ENCODE measurements at places on chromosomes 4 and X.

DNA sequence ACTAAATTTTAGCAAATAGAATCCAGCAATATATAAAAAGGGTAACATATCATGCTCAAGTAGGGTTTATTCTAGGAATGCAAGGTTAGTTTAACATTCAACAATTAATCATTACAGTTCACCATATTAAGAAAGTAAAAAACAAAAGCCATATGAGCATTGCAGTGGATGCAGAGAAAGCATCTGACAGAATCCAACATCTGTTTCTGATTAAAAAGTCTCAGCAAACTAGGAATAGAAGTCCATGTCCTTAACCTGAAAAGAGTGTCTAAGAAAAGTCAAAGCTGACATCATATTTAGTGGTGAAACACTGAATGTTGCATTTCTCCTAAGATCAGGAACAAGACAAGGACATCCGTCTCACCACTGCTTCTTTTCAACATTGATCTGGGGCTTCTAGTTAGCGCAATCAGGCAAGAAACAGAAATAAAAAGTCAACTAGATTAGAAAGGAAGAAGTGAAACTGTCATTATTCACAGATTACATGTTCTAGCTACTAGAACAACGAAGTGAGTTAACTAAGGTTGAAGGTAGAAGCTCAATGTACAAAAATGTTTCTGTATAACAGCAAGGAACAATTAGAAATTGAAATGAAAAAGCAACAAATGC, 49.3 kb downstream of the MRPL1 start:
- no peak for DNase-seq

- no peak for DNase-seq
Observed at GRCh38 chr4:26583538-26583864, 383 bp upstream of the TBC1D19 start.

DNA sequence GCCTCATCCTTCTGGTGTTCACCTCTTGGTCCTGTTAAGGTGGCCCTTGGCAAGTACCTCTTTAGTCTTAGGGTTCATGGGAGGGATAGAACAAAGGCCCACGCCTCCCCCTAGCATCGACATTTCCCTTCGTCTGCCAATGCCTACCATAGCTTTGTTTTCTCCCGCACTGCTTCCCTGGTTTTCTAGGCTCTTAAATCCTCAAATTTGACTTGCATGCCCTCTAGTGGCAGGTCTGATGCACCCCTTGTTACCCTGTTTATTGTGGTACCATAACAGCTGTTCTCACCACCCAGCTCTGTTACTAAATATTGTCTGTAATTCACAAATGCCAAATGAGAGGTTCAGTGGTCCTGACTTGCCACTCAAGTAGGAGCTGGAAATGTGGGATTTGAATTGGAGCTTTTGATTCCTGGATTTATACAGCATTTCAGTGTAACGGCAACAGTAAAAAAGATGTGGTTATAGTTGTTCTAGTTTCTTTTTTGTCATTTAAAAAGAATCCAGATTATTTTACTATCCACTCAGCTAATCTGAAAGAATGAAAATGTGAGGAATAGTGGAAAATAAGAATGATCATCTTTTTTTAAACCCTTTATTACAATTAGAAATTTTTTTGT, 100.1 kb downstream of the REPS2 start:
- DNase-seq = peak; percentile 80

- no peak for DNase-seq
Observed at GRCh38 chrX:69076088-69076487, 89.2 kb downstream of the PJA1 start.

- DNase-seq = peak; percentile 36
Observed at GRCh38 chr4:47641755-47642154, 156.7 kb downstream of the ATP10D start.

DNA sequence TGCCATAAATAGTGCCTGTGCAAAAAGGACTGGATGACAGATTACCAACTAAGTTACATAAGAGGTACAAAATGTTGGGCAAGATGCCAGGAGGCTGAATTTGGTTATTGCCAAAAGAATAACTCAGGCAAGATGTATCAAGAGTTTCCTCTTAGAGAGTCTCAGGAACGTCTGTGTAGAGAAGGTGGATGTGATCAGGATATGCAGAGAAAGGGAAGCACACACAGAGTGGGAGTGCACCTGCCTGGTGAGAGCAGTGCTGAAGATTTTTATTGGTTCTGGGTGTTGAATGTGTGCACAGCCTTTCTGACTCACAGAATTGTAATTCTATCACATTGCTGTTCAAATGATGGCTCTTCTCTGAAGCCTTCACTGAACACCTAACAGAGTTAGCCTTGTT, 156.8 kb upstream of the HS3ST1 start:
- DNase-seq = no peak

GRCh38 chr4:186265683-186266652, at the start of gene F11:
F11 (plus strand) TSS chr4:186266189; CDS start chr4:186267137, 948 bp downstream.
- peak; percentile 2 for DNase-seq

- no peak for DNase-seq
Observed at GRCh38 chrX:22616867-22617266, 344.2 kb downstream of the CBLL2 start.

- DNase-seq = no peak
Observed at GRCh38 chr4:112083587-112084347, 61.5 kb upstream of the FAM241A start.

DNA sequence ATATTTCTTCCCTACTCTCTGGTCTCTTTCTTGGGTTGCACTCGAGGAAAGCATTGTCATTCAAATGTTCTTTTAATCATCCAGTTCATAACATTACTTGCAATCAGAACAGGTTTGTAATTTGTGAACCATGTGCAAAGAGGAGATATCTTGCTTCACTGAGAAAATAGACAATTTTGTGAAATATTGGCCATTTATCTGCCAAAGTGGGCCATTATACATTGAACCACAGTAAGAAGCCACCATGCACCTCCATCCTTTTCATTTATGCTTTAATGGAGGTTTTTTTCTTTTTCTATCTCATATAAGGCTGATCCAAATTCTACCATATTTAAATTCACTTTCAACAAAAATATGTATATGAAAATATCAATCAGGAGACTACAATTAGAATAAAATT, 335.3 kb upstream of the AADAT start:
- DNase-seq = no peak

DNA sequence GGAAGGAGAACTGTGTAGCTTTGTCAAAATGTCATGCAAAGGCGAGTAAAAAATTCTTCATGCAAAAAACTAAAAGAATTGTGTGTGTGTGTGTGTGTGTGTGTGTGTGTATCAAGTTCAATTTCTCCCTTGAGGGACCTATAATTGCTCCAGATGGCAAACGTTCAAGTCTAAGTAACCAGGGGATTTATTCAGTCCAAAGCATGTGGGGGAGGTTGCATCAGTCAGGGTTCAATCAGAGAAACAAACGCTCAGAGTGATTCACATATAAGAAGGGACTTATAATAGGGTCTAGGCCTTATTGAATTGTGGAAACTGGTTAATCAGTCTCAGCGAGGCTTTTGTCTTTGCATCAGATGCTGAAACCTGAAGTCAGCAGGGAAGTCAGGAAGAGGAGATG, 5.0 kb downstream of the DCAF8L1 start:
- DNase-seq = peak; percentile 26

- DNase-seq = no peak
Observed at GRCh38 chrX:131725001-131725654, 181.3 kb downstream of the OR13H1 start.

GRCh38 chr4:26217481-26217880, 103.3 kb upstream of the RBPJ start:
- DNase-seq = peak; percentile 67

DNA sequence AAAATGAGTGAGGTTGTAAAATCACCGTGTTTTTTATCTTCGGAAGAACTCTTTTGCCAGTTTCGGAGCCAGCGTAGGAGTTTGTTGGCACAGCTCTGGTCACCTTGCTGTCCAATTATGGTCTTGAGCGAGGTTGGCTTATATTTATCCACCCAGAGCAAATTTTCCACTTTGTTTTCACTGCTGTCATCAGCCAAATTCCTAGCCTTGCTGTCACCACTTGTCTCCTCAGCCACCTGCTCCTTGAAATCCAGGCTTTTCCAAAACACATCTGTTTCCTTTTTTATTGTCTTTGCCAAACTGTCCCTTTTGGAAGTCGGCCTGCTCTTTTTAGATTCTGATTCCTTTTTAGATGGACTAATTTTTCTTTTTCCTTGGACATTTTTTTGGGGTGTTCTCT, 57.6 kb downstream of the RFC1 start:
- DNase-seq = peak; percentile 83

DNA sequence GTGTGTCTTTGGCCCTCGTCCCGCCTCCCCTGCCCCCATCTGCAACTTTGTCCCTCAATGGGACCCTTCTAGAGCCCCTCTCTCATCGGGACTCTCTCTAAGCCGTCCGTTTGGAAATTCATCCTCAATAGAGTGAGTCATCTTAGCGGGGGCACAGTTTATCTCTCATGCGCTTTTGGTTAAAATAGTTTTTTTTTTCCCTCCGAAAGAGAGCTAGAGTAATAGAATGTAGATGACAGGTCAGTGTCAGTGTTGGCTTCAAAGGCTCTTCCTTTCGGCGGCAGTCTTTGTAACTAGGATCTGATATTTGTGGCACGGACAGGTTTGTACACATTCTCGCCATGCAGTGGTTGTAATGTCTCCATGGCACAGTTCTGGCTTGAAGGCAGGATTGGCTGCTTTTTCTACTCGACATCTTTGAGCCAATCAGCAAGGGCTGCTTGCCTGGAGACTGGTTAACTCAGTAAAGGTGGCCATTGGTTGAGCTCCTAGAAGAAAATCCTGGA, 989 bp downstream of the N4BP2 start:
- peak; percentile 97 for DNase-seq

GRCh38 chrX:78024349-78025059, 55.1 kb upstream of the PGAM4 start:
- no peak for DNase-seq

DNA sequence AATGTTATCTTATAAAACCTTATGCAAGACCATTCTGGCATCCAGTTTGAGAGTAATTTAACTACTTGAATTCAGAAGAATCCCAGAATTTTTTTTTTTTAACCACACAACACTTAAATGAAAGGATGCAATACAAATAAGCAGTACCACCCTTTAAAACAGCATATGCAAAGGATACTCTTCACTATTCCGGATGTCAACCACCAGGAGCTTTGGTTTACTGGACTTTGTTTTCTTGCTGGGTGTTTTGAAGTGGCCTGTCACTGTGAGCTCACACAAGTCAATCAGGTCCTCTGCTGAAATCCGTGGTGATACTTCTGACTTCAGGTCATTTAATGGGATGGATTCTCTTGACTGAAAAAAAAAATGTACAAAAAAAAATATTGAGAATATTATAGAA, 200.0 kb downstream of the TBCK start:
- DNase-seq = no peak

GRCh38 chrX:39309018-39309635, 507.9 kb downstream of the MID1IP1 start:
- no peak for DNase-seq

DNA sequence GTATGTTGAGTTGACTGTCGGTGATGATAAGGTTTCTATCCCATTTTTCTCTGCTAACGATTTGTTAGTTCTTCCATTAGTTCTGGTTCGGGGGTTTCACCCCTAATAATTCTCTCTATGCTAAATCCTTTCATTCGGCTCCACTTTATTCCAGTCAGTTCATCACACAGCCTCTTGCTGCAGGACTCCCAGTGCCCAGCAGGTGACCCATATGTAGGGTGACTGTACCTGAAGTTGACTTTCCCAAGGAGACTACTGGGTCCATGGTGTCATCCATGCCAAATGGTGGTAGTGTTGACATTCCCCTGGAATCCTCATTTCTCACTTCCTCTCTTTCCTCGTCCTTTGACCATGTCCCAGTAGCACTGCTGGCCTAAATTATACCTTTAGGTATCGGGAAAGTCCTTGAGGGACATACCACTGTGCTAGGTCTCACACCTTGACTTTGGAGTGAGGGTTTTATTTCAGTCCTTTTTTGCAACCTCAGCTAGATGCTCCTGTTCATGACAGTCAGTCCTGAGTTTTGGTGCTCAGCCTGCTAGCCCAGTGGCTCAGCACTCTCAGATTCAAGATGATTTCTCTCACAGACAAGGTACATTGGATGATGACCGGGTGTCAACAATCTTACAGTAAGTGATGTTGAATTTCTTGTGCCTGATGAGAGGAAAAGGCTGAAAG, 105.1 kb upstream of the ARHGAP24 start:
- DNase-seq = no peak

DNA sequence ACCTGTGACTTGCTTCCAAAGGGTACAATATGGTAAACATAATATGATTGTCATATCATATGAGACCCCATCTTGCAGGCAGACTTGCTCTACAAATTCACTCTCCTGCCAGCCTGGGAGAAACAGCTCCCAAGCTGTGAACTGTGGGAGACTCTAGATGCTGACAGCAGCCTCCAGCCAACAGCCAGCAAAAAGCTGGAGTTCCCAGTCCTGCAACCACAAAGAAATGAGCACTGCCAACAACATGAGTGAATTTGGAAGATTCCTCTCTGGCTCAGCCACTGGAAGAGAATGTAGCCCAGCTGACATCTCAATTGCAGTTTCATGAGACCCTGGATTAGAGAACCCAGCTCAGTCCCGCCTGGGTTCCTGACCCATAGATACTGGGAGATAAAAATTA, 145.4 kb downstream of the QDPR start:
- peak; percentile 43 for DNase-seq

DNA sequence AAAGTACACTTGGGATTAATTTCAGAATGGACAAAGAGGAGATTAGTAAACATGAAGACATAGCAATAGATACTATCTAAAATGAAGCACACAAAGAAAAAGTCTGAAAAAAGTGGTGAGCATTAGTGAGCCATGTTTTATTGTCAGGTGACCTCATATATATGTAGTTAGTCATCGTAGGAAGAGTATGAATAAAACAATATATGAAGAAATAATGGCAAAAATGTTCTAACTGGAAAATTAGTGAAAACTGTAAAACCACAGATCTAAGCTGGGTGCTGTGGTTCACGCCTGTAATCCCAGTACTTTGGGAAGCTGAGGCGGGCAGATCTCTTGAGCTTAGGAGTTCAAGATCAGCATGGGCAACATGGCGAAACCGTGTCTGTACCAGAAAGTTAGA, 67.9 kb downstream of the RBPJ start:
- no peak for DNase-seq

- no peak for DNase-seq
Observed at GRCh38 chrX:40173143-40174000, 75.6 kb upstream of the BCOR start.

GRCh38 chrX:50805276-50805675, 8.7 kb downstream of the SHROOM4 start:
- DNase-seq = no peak

GRCh38 chr4:37687681-37688080, 1.5 kb upstream of the RELL1 start:
- DNase-seq = no peak

DNA sequence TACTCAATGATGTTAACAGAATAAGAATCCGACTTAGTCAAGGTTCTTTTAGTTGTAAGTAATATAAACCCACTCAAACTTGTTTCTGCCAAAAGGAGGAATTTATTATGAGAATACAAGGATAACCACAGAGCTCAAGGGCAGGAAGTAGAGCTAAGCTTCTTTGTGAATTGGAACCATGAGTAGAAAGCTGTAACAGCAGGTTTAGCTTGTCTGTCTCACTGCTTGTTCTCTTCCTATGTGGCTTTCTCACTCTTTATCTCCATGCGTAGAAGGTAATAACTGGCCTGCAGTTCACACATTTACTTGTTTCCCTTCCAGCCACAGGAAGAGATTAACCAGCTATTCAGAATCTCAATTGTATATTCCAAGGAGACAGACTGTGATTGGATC, 378.3 kb downstream of the PPP1R2C start:
- DNase-seq = no peak

GRCh38 chr4:94833394-94833793, 75.6 kb downstream of the BMPR1B start:
- no peak for DNase-seq

- DNase-seq = no peak
Observed at GRCh38 chr4:185113340-185113739, 29.7 kb upstream of the SLC25A4 start.

- no peak for DNase-seq
Observed at GRCh38 chrX:40237731-40238178, 140.0 kb upstream of the BCOR start.

Data from muscle of leg (tissue), 16 donors.